ENCODE measurements at places on chromosomes 1 and 21. TPM values are rescaled to one million over a fixed set of nuclear protein-coding genes. Genes with fewer than 3 reads are reported as not detected.

The PRMT2 gene
- total RNA-seq: 97.3 TPM

GRCh38 chr1:70503358-70503757 is 92.3 kb downstream of the CTH start:
- DNase-seq: no peak

GRCh38 chr21:31644643-31645042 is 14.8 kb upstream of the SOD1 start:
- no peak for DNase-seq

DNA sequence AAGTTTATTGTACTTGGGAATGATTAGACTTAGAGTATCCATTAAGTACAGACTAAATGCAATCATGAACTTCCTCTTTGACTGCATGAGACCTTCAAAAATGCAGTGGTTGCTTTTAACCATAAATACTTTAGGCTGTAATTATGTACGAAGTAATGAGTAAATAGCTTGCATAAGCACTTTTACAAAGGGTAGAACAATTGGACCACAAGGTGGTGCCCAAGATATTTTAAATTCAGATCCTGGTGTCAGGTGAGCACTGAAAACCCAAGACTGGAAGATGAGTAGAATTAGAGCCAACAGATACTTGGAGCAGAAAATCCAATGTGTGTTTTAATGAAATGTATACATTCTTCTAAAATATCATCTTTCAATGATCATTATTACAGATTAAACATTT is 43.4 kb upstream of the RHOU start:
- DNase-seq: no peak

The TRIM17 gene
- total RNA-seq: 2.8 TPM

All from activated CD4-positive, alpha-beta memory T cell treated with anti-CD3 and anti-CD28 coated beads, Interleukin-2, amount 10 ng/mL, durations not matched to agents 7 days and 5 days (primary cell).